ENCODE measurements at places on chromosomes 4 and X.
A peak's percentile ranks its signal among the peaks of the same experiment; 100 is the strongest.

- no peak for DNase-seq
Measured at GRCh38 chr4:62901101-62901500, 1508.1 kb downstream of the TECRL start.

DNA sequence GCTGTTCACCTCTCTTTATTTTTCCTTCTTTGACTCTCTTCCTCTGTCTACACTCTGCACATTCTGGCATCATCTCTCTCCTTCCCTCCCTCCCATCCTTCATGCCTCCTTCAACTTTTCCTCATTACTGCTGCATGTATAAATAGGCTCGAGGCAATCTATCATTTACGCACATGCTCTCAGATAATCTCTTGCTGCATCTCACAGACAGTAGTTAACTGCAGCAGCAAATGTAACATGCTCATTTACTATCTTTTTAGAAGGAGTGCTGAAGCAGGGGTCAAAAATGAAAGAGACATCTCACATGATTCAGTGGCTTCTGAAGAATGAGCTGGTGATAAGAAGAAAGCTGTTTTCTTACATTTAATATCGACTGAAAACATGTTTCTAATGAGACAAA is 127.7 kb downstream of the RASL11B start:
- DNase-seq, result no peak

GRCh38 chrX:19660604-19661255 is 145.4 kb upstream of the MAP3K15 start:
- DNase-seq, result no peak

GRCh38 chr4:40685300-40685699 is 55.6 kb upstream of the RBM47 start:
- DNase-seq, result no peak

- DNase-seq, result no peak
Measured at GRCh38 chr4:56806666-56807065, 14.8 kb downstream of the SPINK2 start.

DNA sequence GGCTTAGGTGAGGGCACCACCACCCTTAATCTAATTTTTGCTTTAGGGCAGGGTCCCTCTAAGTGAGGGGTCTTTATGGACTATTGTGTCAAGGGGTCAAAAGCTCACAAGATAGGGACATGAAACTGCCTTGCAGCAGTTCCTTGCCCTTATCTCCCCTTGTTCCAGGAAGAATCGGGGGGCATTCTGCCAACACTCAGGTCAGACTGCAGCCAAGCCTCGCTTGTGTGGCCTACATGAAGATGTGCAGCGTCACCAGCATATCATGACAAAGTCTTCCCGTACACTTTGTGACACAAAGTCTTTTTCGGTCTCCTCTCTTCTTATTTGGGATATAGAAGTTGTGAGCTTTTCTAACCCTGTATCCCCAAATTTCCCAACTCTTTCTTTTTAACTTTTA is 17.5 kb upstream of the USP9X start:
- peak; percentile 89 for DNase-seq
